GM12892 (cell line): ENCODE measurements at places on chromosomes 6 and 20.

DNA sequence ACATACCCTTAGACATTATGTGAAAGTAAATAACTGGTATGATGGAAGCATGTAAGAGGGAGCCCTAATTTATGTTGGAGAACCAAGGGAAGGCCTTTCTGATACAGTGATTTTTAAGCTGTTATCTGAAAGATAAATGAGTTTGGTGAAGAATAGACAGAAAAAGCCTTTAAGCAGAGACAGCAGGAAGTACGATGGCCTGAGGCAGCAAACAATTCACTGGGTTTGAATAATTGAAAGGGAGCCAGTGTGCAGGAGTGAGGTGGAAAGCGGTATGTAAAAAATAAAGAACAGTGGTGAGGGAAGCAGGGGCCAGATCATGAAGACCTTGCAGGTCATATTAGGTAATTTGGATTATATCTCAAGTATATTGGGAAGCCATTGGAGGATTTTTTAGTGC lies 4.1 kb upstream of the RAB23 start:
- no peak for DNase-seq

- DNase-seq: no peak
These were observed 21.0 kb downstream of the SRSF3 start for GRCh38 chr6:36615018-36615761.

- no peak for DNase-seq
These were observed 183.2 kb upstream of the KCNG1 start for GRCh38 chr20:51206032-51206662.

DNA sequence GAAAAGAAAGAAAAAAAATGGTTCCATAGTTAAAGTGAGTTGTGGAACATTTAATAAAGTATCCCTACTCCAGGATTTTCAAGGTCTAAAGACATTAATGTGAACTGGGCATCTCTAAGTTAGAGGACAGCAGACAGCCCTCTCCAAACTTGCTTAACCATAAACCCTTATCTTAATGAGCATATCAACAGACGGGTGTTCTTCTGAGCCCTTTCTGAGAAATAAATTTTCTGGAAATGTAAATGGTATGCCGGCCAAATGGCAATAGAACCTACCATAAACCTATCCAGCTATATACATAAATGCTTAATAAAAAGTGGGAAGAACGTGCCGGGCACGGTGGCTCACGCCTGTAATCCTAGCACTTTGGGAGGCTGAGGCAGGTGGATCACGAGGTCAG lies 12.5 kb downstream of the SLC18B1 start:
- DNase-seq: no peak

DNA sequence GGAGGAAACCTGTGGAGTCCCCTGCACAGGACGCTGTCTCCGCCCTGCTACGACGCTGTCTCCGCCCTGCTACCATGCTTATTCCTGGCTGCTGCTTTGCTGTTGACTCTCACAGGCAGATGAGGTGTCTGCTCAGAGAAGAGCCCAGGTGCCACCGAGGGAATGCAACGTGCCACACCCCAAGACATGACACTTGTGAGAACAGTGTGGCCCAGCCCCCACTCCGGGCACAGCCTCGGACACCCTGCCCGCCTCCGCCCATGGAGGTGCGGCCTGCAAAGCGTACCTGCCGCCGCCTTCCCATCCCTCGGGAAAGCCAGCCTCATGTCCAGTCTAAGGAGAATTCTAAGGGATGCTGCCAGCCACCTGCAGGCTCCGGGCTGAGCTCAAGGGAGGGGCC lies 15.6 kb upstream of the MRGBP start:
- no peak for DNase-seq
